HFFc6 (cell line): ENCODE measurements at places on chromosomes 16 and 17. TPM values are rescaled to one million over a fixed set of nuclear protein-coding genes. Genes with fewer than 3 reads are reported as not detected.

- no peaks in the 10 kb centered on the region for H3K36me3 ChIP-seq
- DNase-seq = no peak
- no peak overlapping the region for H3K4me3 ChIP-seq
- no peak overlapping the region for H3K27ac ChIP-seq
- peaks cover 4% of the 10 kb centered on the region; the same call in 1 of the 2 replicates for H3K27me3 ChIP-seq
Observed at GRCh38 chr17:17034026-17034425, 8.2 kb upstream of the MPRIP start.

GRCh38 chr16:29775742-29776408 lies 2.2 kb upstream of the ZG16 start:
- no peak overlapping the region for H3K27ac ChIP-seq
- H3K4me3 ChIP-seq = no peak overlapping the region
- H3K4me1 ChIP-seq = peaks cover 15% of the 10 kb centered on the region
- H3K36me3 ChIP-seq = no peaks in the 10 kb centered on the region
- DNase-seq = peak; percentile 4
- H3K27me3 ChIP-seq = peaks cover 39% of the 10 kb centered on the region

DNA sequence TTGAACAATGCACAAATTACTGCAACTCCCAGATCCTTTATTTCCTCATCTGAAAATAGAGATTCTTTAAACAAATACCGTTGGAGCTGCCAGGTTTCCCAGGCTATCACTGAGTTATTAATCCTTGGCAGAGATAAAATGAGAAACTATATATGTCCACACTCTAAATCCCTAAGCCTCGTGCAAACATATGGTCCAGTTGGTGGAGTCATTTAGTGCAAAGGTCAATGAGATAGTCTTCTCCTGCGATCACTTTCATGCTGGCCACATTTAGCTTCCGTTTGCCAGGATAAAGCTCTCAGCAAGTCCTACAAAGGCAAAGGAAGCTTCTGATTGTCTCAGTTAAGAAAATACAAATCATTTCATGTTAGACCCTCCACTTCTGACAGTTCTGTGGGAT lies 11.0 kb downstream of the GRIN2A start:
- no peak overlapping the region; the same call in 1 of the 2 replicates for H3K27ac ChIP-seq
- DNase-seq = no peak
- peaks cover 69% of the 10 kb centered on the region for H3K4me1 ChIP-seq
- H3K36me3 ChIP-seq = peaks cover 7% of the 10 kb centered on the region; the same call in 1 of the 2 replicates

The EME1 gene
- total RNA-seq = 4.0 to 8.0 TPM (median 6.0 TPM) in 3 replicates
